ENCODE measurements at places on chromosomes 5 and 9. TPM values are rescaled to one million over a fixed set of nuclear protein-coding genes. Genes with fewer than 3 reads are reported as not detected.

The MCCC2 gene
- total RNA-seq = 42.6 TPM

The C5orf52 gene
- not detected for total RNA-seq

The REEP5 gene
- 95.9 TPM for total RNA-seq

The ADGRD2 gene
- not detected for total RNA-seq

The IRX1 gene
- total RNA-seq = not detected

Measured in A549 treated with dexamethasone at 1 μM for 4 hours (cell line).